ENCODE measurements at places on chromosomes 6 and 20.

DNA sequence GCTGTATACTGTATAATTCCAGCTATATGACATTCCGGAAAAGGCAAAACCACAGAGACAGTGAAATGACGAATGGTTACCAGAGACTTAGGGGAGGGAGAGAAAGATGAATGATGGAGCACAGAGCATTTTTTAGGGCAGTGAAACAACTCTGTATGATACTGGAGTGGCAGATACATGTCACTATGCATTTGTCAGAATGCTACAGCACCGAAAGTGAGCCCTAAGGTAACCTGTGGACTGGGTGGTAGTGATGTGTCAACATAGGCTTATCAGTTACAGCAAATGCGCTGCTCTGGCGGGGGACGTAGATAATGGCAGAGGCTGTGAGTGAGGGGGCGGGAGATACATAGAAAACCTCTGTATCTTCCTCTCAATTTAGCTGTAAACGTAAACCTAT lies 201.3 kb upstream of the SSTR4 start:
- no peak for DNase-seq

GRCh38 chr6:91221072-91221720 lies 634.3 kb upstream of the MAP3K7 start:
- no peak for DNase-seq

GRCh38 chr6:151317103-151317994 lies 74.0 kb downstream of the ZBTB2 start:
- DNase-seq: no peak

DNA sequence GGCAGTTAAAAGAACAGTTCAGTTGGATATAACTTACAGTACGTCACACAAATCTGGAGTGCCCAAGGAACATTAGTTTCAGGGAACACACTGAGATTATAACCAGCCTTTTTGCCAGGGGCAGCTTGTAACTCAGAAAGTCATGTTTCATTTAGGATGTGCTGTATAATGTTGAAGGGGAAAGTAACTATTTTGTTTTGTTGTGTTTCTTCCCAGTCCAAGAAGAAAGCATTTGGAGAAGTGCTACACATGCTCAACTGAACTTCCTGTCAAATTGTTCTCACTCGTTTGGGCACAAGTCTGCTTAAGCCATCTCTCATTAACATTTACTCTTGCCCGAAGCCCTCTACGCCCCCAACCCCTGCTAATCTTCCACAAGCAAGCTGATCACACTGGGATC lies 157.9 kb downstream of the BTBD9 start:
- DNase-seq: no peak

- no peak for DNase-seq
Observed at GRCh38 chr6:75991941-75992340, 80.5 kb downstream of the IMPG1 start.

GRCh38 chr20:19253316-19253715 lies 40.9 kb downstream of the SLC24A3 start:
- no peak for DNase-seq

DNA sequence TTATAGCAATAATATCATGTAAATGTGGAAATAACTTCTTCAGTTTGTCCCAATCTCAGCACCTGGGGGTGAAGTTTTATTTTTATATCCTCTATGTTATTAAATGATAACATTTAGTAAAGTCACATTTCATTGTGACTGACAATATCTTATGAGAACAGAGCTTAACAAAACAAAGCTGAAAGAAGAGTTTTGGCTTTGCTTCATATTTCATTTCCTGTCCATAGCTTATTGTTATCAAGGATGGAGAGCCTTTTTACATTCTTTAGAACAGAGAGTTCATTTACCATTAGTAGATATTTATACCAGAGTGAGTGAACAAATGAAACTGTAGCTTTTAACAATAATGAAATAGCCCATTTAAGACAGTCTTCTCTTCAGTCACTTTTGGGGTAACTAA lies 231.9 kb upstream of the SGK1 start:
- DNase-seq: no peak

GRCh38 chr6:16743664-16744210 lies 17.5 kb downstream of the ATXN1 start:
- no peak for DNase-seq

DNA sequence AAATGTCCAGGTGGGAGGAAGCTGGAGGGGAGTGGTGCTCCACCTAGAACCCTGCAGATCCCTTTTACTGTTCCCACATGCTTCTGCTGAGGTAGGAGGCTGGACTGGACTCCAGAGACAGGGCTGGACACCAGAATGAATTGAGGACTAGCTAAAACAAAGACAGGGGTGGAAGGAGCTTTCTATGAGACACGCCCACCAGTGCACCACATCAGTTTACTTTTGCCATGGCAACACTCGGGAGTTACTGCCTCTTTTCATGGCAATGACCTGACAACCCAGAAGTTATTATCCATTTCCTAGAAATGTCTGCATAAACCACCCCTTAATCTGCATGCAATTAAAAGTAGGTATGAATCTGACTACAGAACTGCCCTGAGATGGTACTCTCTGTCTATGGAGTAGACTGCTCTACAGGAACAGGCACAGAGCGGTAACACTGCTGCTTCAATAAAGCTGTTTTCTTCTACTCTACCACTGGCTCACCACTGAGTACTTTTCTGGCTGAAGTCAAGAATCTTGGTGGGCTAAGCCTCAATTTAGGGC lies 211.7 kb downstream of the TFAP2C start:
- DNase-seq: no peak

GRCh38 chr6:39170389-39170788 lies 55.4 kb upstream of the SAYSD1 start:
- no peak for DNase-seq

- no peak for DNase-seq
Observed at GRCh38 chr6:51618563-51618962, 468.9 kb downstream of the PKHD1 start.

- DNase-seq: no peak
Observed at GRCh38 chr6:109373762-109374161, 8.5 kb downstream of the CD164 start.

DNA sequence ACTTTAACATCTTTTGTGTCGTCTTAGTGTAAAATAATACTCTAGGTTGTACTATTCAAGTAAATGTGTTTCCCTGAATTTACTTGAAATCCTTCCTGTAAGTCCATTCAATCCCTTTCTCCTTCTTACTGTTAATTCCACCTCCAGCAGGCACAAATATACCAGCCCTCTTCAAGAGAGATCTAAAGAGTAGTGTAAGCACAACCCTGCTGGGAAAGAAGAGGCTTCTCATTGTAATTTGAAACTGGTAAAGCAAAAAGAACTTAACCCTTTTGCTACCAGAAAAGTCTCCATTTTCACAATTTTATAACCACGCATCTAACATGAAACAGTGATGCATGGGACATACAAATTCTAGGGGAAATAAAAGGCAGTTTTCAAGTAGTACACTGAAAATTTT lies at the start of gene BMP5:
Gene BMP5, minus strand, starts transcription at position 191 of the 400 bp plus-strand sequence. CDS start 725 bp downstream, outside the sequence.
- no peak for DNase-seq

DNA sequence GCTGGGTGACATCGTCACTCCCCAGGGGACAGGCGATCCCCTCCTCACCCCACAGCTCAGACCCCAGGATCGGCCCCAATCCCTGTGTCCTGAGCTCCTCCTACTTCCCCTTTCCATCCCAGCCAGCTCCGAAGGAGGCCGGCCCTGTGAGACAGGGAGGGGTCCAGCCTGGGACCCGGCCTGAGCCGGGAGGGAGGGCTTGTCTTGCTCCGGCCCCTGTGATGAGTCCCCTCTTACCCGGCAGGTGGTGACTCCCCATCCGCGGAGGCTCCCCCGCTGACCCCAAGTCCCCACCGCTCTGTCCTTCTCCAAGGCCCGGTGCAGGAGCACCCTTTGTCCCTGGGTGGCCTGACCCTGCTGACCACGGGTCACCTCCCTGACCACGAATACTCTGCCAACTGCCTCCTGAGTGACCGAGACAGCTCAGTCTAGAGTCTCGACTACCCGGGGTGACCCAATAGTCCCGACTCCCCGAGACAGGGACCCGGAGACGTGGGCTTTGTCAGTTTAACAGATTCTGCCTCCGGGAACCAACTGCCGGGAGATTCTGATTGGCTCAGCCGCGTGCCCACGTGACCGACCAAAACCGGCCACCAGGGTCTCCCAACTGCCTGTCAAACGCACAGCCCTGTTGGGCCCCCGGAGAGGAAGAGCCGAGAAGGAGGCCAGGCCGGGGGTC lies 187.4 kb upstream of the PROKR2 start:
- DNase-seq: no peak

DNA sequence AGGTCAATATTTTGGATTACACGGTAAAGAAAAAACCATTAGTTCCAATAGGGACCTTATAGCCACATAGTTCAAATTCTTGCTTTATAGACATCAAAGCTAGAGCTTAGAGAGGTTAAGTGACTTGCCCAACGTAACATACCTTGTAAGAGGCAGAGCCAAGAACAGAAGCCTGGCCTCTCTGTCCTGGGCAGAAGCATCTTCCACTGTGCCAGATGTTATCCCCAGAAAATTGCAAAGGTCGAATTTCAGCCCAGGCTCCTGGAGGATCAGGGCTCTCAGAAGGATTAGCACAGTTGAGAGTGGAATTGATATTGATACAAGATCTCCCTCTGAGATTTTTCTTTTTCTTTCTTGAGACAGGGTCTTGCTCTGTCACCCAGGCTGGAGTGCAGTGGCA lies 6.1 kb downstream of the SMIM28 start:
- no peak for DNase-seq

DNA sequence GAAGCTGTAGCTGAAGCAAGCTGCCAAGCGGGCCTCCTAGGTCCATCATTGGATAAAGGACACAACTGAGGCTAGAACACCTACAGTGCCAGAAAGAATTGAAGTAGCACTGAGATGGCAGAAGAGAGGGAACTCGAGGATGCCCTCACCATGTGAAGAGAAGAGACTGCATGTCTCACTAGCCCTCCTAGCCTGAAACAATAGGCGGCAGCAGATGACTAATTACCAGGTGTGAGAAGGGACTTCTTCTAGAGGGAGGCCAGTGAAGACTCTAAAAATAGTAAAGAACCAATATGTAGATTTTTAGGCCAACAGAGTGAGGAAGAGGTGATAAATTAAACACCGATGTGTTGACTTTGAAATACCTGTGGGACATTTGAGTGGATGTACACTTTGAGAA lies 50.3 kb downstream of the LGSN start:
- no peak for DNase-seq

- DNase-seq: no peak
Observed at GRCh38 chr6:136795386-136795785, 3.1 kb upstream of the MAP3K5 start.

DNA sequence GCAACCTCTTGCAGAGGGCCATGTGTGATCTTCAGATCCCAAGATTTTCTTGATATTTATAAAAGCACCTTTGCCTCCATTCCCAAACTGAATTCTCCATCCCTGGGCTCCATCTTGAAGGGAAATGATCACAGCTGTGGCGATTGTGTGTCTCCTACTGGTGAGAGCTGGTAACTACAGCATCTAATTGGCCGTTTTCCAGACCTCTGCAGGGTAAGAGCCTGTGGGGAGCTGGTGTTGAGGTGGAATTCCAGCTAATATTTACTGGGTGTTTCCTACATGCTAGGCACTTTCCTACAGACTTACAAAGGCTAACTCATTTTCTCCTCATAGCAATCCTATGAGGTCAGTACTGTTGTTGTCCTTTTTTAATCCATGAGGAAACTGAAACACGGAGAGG lies 59.2 kb upstream of the FNDC1 start:
- DNase-seq: no peak

DNA sequence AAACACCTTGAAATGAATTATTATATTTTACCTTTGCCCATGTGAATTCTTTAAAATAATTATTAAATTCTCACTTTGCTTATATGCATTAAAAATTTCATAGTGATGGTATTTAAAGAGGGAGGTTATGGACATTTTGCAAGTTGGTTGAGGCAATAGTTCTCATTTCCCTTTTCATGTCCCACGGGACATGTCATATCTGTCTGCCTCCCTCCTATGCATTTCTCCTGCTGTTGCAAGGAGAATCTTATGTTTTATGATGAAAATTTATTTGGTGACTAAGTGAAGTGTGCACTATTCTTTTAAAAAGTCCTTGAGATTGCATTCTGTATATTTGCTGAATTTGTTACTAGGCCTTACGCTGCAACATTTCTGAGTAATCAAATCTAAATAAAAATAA lies 67.2 kb downstream of the UTRN start:
- no peak for DNase-seq

GRCh38 chr6:3750317-3751076 lies 1.0 kb downstream of the PXDC1 start:
- DNase-seq: peak; percentile 75

DNA sequence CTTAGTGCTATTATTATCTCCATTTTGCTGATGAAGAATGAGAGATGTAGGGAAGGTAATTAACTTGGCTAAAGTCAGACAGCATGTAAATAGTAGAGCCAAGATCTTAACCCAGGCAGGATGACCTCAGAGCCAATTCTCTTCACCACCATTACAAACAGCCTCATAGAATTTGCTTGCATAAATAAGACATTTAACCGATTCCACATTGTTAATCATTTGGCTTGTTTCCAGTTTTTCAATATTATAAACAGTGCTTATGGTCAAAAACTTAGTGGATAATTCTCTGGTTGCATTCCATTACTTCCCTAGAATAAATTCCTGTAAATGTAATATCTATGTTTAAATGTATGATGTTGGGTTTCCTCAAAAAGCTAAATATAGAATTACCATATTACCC lies 19.1 kb upstream of the PRDM1 start:
- no peak for DNase-seq

- DNase-seq: no peak
Observed at GRCh38 chr20:48880981-48881657, 40.4 kb upstream of the ARFGEF2 start.

GRCh38 chr20:2767768-2768631 lies 32.4 kb downstream of the CPXM1 start:
- DNase-seq: no peak

- no peak for DNase-seq
Observed at GRCh38 chr6:108888745-108889144, 40.5 kb downstream of the ARMC2 start.

DNA sequence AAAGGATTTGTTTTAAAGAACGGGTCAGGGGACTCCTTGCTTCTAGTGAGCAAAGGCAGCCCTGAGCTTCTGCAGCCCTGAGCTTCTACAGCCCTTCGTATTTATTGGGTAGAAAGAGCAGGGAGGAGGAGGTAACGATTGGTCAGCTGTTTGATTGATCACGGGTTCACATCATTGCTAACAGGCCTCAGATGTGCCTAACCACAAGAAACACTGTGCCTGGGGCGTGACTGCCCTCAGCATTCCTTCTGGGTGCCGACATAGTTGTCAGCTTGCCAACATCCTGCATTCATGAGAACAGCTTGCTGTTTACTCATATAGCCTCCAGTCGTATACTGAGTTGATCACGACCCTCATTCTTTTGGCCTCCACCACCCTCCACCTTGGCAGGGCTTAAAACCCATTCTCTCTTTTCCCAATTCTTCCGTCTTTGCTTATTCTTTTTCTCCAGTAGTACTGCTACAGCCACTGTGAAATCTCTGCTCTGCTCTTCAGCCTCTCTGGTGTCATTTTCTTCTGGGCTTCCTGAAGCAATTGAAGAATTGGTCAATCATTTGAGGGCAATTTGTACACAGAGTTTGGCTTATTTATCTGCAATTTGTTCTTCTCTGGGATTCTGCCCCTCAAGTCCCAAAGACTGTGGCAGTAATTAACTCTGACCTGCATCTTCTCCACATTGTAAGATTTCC lies 25.4 kb upstream of the NOP56 start:
- no peak for DNase-seq

Data from 8988T (cell line).